NCI-H69 (cell line): ENCODE measurements at places on chromosomes 12 and 14.

GRCh38 chr12:20415028-20415427 lies 46.7 kb downstream of the PDE3A start:
- DNase-seq = peak; percentile 38

DNA sequence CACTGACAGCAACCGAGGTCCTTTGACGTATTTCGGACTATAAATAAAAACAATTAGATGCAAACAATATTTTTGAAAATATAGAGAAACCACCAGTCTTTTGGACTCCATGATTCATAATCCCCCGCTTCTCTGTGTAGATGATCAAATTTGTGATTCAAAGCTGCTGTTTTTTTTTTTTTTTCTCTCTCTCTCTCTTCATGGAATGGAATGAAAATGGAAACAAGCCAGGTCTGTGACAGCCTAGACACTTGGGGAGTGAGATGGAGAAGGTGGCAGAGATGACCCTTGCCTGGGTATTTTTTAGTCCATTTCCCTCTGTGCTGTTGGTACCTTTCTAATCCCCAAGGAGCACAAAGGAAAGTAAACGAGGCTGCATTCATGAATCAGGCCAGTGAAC lies 248.5 kb downstream of the GLT1D1 start:
- no peak for DNase-seq

- peak; percentile 33 for DNase-seq
These were observed 149.0 kb upstream of the PRMT8 start for GRCh38 chr12:3342051-3342450.

- DNase-seq = no peak
These were observed 4.3 kb downstream of the TMEM106C start for GRCh38 chr12:47967461-47968321.

DNA sequence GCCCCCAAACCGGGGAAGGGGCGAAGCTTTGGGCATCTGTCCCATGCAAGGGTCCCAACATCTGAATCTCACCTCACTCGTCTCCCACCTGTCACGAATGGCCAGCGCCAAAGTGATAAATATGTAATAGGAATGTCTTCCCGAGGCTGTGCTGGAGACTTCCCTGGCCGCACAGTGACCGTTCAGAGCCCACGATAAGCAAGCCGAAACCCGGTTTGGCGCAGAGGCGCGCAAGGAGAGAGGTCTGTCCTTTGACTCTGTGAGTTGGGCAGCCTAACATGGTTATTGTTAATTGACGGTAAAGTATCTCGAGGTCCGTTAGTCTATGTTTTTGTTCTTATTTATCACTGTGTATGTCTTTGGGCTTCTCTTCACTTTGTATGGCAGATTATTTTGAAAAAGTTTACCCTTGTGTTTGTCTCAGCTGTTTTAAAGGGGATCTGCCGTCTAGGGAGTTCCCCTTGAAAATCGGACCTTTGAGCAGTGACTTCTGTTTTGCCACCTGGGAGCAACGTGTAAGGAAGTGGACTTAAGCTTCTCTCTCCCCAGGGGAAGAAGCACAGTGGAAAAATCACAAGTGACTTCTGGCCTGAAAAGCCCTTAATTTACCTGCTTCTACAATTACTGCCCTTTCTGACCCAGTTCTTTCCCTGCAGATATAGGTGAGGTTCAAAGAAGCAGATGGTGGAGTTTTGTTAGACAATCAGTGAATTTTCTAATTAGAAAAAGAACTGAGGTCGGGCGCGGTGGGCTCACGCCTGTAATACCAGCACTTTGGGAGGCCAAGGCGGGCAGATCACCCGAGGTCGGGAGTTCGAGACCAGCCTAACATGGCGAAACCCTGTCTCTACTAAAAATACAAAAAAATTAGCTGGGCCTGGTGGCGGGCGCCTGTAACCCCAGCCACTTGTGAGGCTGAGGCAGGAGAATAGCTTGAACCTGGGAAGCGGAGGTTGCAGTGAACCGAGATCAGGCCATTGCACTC lies 1.1 kb upstream of the TM9SF1 start:
- DNase-seq = peak; percentile 69

GRCh38 chr14:75685910-75686309 lies 24.9 kb downstream of the TTLL5 start:
- no peak for DNase-seq

DNA sequence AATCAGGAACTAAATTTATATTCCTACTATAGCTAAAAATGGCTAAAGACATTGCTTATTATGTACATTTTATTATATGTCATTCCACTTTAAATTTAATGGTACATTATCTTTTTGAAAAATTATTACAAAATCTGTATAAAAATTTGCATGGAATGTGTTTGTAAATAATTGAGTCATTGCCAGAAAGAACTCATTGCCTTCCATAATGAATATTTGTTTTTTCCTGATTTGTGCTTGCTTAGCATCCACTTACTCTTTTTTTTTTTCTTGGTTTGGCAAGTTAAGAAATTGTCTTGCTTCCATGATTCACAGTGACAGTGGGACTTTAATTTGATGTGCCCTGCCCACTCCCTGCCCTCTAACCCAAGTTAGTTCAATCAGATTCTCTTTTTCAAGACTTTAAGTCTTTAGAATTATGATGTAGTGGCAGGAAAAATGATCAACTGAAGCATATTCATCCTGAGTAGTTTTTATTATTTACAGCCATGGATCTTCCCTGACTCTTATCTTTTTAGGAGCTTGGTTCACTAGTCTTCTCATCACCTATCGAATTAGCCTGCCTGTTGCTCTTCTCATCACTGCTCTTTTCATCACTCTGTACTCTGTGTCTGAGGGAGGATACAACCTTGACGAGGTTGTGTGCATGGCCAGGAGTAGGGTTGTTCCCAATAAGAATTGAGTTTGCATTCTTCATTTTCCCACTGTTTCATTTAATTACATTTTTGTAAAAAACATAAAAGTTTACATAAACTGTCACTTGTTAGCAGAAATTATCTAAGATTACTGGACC lies 442.0 kb downstream of the BTG1 start:
- peak; percentile 45 for DNase-seq

DNA sequence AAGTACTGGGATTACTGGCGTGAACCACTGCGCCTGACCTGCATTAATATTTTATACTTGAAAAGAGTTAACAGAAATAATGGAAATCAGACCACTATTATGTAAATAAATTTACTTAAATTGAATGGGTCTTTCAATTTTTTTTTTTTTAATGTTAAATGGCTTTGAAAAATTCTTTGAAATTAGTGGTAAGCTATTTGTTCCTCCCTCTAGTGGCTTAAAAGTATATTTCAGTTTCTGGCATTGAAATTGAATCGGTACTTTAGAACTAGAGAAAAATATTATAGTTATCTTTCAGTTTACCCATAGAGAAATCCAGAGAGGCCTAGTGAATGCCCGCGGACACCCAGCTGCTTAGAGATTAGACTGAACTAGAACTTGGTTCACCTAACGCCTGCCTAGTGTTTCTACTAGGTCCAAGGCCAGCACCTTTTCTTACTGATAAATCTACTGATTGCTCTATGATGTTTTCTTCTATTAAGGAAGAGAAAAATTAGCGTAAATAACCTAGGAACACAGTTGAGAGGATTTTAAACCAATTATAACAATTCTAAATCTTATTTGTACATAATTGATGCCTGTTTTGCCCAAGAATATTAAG lies 106.5 kb downstream of the EML1 start:
- DNase-seq = peak; percentile 18

DNA sequence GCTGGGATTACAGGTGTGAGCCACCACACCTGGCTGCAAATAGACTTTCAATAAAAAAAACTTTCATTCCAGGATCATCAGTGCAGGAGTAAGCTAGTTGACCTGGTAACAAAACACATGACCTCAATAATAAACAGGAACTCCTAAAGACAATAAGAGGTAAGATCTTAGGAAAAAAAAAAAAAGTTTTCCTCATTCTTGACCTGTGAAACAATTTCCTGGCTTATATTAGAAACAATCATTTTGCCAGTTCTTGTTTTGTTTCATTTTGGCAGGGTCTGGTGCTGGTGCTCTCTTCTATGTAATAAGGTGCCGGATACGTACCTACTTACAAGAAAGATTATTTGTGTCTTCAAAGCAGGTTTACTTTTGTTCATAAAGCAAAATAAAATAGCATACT lies 90.6 kb upstream of the AMN1 start:
- no peak for DNase-seq

- DNase-seq = peak; percentile 34
These were observed 178.1 kb downstream of the ACSS3 start for GRCh38 chr12:81255947-81256346.

GRCh38 chr14:59316151-59316830 lies 127.8 kb downstream of the DAAM1 start:
- DNase-seq = no peak

- DNase-seq = peak; percentile 88
These were observed 136.3 kb downstream of the AEBP2 start for GRCh38 chr12:19575337-19576243.

DNA sequence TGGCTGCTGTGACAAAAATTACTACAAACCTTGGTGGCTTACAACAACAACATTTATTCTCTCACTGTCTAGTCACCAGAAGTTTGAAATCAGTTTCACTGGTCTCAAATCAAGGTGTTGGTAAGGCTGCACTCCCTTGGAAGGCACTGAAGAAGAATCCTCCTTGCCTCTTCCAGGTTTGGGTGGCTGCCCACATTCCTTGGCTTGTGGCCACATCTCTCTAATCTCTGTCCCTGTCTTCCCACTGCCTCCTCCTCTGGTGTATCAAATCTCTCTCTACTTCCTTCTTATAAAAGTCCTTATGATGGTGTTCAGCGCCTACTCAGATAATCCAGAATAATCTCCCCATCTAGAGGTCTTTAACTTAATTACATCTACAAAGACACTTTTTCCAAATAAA lies 31.0 kb downstream of the PLCZ1 start:
- no peak for DNase-seq

DNA sequence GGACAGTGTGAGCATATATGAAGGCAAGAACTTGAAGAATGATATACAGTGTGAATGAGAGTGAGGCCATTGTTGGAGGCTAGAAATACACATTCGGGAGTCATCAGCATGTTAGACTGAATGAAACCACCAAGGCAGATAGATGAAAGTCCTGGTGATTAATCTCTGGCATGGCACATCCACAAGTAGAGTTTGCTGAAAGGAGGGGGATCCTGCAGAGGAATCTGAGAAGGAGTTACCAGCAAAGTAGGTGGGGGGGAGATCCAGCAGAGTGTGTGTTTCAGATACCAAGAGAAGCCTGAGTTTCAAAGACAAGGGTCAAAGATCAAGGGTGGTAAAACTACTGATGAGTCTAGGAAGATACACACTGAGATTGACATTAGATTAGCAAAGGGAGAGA lies 426.7 kb upstream of the DCN start:
- DNase-seq = peak; percentile 20

DNA sequence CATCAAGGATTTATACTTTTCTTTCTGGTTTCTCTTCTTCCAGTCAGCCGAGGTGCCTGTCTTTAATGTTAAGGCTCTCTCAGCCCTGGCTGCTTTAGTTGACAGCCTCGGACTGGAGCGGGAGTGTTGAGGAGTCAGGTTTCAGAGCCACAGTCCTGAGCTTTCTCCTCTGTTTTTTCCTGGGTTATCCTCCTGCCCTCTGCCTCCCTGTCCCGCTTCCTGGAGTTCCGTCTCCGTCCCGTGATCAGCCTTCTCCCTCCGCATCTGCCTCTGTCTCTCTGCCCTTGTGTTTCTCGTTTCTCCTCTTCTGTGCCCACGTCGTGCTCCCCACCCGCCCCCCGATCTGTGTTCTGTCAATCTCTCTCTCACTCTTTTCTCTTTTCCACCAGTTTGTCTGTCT lies 33.0 kb downstream of the IQSEC3 start:
- DNase-seq = no peak

DNA sequence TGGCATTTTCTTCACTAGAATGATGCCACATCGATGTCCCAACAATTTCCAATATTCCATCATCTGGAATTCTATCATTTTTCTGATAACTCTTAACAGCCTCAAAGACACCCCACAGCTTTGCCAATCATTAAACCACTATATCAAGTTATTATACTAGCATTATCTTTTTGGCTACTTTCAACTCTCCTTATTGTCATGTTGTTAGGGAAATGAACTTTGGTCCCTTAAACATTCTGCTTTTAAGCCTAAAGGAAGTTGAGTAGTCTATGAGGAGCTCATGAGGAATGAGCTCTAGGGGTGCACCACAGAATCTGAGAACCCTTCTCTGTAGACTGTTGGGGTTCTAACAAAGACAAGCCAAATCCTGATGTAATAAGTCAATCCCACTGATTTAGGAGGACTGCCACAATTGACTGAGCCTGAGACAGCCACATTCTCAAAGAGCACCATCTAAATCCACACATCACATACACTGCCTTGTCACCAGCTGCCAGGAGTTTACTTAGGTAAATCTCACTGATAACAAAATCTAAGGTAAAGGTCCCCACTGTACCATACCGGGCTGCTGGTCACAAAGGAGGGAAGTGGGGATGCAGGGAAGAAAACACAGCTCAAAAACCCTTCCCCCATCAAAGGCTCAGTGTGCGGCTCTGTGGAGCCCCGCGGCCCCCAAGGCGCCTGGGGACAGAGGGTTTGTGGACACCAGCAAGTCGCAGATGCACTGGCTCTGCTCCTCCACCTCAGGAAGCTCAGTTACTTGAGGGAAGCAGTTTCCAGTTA lies 58.2 kb downstream of the SETD3 start:
- no peak for DNase-seq

- no peak for DNase-seq
These were observed 15.8 kb downstream of the MSI1 start for GRCh38 chr12:120353136-120353535.

GRCh38 chr12:112496496-112496895 lies 77.7 kb downstream of the PTPN11 start:
- no peak for DNase-seq

DNA sequence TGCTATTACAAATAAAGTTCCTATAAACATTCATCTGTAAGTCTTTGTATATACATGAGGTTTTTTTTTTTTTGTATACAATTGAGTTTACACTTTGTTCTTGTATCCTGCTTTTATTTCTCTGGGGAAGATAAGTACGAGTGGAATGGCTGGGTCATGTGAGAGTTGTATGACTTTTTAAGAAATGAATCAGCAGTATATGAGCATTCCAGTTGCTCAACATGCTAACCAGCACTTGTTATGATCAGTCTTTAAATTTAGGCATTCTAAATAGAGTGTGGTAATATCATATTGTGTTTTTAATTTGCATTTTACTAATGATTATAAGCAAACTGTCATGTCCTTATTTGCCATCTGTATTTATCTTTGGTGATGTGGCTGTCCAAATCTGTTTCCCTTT lies 44.7 kb upstream of the AMIGO2 start:
- DNase-seq = no peak

DNA sequence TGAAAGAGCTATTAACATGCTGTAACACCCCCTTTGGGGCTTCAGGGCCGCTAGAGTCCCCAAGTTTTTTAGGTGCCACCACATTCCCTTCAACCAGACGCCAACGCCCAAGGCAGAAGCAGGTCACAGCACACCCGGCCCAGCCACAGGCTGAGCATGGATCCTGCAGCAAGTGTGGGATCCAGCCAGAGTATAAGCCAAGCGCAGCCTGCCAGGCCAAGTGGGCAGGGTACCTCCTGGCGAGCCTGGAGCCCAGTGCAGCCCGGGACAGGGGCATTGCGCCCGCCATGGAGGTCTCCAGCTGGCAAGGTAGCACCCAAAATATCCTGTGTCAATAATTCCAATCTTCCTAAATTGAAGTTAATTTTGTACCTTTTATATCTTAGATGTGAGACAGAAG lies 55.5 kb downstream of the EML5 start:
- no peak for DNase-seq

- DNase-seq = peak; percentile 76
These were observed 468.3 kb downstream of the AACS start for GRCh38 chr12:125533434-125534029.
